ENCODE measurements at places on chromosomes 5 and 9.

GRCh38 chr9:76203373-76203772 lies 190.9 kb downstream of the RFK start:
- peak; percentile 30 for DNase-seq

- DNase-seq, result no peak
Observed at GRCh38 chr5:7857926-7858632, 7.1 kb upstream of the CFAP90 start.

DNA sequence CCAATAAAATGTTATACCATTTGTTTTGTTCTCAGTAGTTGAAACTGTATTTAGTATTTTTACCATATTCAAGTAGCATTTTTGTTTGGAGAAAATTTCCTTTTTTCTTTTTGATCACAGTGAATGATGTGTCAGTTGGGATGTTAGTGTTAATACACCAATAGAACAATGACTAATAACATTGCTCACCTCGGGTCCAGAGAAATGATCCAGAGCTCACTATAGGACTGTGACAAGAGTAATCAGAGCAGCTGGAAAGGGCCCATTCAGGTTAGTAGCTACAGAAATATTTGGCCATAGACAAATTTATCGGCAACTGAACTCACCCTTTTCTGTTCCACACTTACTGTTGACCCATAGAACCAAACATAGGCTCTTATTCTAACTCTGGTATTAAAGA lies 989.2 kb downstream of the TLE4 start:
- DNase-seq, result no peak

- DNase-seq, result no peak
Observed at GRCh38 chr5:140926443-140927227, 536 bp downstream of the PCDHAC1 start.

DNA sequence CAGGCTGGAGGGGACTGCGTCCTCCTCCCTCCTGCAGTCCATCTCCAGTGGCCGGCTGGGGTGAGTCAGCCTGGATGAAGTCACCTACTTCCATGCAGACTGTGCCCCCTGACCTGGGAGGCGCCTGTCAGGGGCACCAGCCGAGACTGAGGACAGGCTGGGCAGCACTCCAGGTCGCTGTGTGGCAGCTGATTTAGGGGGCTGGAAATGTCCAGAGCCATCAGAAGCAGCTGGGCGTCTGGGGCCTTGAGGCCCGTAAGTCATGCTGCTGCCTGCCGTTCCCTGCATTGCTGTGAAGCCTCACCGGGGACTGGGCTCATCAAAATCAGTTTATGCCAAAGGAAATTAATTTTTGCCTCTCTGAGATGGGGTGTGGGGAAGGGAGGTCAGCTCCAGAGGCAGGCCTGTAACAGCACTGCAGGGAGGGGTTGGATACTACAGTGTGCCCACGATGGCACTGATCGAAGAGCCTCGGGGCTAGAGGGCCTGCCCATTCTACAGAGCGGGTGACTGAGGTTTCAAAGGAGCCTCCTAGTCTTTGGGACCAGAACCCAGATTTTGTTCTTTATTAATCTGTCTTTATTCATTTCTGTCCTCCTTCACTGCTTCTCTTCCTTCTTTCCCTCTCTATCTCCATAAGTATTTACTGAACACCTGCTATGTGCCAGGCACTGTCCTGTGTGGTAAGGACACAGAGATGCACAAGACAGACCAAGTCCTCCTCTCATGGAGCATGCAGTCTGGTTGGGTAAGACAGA lies 70.4 kb upstream of the PSD2 start:
- DNase-seq, result no peak

- peak; percentile 69 for DNase-seq
Observed at GRCh38 chr9:68522131-68522530, 18.6 kb downstream of the TMEM252 start.

Data from GF-D8 (cell line).